AG04449 (cell line): ENCODE measurements at places on chromosomes 1 and 21.

- DNase-seq: no peak
Observed at GRCh38 chr21:41763398-41763931, 3.4 kb downstream of the RIPK4 start.

DNA sequence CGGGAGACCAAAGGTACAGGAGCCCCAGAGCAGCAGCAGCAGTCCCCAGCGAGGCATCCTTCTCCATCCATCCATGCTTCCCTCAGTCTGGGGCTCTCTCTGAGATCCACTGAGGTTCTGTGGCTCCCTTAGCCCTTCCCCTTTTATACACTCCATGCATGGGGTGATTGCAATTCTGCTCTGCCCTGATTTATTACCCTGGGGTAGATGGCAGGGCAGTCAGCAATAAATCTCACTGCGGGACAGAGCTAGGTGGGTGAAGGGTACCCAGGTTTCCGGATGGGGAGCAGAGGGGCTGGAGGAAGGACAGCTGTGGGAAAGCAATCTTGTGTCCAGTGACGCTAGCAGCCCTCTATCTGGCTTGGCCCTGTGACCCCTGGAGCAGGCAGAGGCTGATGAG lies at the start of gene REN:
REN (minus strand) TSS at position 119 of the 400 bp plus-strand sequence; CDS start at position 75, 44 bp downstream.
- no peak for DNase-seq

DNA sequence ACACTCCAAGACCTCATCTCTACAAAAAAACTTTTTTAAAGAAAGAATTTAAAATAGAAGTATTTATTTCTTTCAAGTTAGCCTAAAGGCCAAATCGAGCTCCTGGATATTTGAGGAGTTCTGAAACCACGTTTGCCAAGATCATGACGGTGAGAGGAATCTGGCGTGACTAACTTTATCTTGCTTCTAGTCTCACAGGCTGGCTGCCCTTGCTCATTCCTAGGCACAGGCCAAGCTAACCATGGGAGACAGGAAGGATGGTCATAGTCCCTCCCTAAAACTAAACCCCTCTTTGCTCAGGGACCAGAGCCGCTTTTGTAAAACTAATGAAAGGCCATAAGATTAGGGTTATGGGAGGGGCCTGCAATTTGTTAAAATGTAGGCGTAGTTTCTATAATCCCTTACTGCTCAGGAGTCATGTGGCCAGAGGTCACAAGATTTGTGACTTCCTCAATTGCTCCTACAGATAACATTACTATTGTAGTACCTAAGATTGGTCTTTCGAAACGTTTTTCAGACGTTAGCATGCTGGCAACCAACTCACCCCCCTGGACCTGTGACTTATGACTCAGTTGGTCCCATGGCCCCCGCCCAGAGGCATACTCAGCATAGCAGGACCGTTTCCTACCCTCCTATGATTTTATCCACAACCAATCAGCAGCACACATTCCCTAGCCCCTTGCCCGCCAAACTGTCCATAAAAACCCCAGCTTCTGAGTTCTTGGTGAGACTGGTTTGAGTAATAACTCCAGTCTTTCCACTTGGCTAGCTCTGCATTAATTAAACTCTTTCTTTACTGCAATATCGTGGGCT lies 425.0 kb downstream of the SMYD3 start:
- no peak for DNase-seq

GRCh38 chr1:95146637-95147036 lies 29.5 kb downstream of the TLCD4 start:
- no peak for DNase-seq

DNA sequence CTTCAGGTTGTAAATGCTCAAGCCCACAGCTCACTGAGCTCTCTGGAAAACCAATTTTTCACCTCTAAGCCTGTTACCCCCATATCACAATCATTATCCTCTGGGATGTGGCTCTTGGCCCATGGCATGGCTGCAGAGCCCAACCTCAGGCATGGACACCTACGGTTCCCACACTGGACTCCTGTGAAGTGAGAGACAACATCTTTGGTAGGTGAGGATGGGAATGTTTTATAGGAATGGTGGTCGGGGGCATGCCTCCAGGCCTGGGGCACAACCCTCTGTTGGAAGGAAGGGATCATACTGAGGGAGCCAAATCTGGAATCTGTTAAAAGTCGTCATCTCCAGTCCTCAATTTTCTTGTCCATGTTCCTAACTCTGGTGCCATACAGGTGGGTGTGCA lies 179.1 kb downstream of the FOXD2 start:
- DNase-seq: no peak

GRCh38 chr1:14884614-14885175 lies 268.9 kb upstream of the TMEM51 start:
- no peak for DNase-seq

DNA sequence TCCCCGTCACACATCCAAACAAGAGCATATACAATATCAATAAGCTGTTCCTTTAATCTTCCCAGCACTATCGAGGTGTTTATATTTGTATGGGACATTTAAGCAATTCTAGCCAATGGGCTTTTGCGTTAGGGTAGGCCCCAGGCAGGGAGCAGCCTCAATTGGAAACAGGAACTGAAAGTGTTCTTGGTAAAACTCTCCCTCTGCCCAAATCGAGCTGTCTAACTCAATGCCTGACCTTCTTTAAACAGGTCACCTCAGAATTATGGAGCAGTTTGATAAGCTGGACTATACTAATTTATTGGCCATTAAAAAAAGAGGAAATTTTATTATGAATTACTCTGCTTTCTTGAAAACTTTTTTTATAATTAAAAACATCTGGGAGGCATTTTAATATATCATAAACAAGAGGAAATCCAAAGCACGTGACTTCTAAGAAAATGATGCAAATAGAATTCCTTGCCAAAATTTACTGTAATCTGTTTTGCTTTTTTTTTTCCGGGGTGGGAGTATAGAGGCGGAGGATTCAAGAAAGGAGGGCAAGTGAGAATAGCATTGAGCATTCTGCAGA lies 498.1 kb downstream of the LMO4 start:
- DNase-seq: no peak

- DNase-seq: no peak
Observed at GRCh38 chr1:202056644-202057334, 46.4 kb downstream of the ELF3 start.

DNA sequence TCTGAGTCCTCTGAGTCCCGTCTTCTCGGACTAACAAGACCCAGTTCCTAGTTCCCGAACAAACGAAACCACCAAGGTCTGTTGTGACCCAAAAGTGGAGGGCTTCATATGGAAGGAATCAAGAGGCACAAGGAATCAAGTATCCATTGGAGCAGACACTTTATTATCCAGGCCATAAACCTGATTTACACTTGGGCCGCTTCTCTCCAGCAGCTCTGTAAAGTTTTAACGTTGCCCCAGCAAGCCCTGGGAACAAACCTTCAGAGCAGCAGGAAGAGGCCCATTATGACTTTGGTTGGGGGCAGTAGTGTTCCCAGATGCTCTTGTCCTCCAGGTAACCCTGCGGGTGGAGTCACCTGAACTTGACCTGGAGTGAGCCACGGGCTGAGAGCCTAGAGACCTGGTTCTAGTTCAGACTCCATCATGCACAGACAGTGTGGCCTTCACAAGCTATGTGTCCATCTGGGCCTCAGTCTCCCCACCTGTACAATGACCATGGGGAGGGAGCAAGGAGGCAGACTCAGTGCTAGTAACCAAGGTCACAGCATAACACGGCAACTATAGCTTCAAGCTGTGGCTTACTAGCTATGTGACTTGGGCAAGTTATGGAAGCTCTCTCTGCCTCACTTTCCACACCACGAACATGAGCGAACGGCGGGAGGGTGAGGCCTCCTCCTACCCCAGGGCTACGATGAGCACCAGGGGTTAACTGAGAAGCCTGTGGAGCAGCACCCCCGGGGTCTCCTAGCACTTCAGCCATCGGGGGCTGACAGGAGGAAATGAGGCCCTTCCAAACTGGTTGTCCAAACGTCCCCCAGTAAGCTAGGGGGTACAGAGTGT lies 95.7 kb downstream of the GLIS1 start:
- no peak for DNase-seq

DNA sequence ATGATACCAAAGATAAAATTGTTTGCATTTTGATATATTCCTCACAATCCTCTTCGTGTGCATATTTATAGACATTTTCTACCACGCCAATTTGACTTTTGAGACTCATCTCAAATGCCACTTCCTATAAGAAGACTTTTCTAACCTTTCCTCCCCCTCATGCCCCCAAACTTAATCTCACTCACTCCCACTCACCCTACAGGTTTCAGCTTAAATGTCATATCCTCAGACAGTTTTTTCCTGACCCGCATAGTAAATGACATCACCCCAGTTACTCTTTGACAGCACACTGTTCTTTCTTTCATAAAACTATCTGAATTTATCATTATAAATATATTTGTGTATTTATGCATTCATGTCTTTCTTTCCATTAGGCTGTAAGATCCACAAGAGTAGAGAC lies 29.6 kb upstream of the RGS8 start:
- DNase-seq: no peak

- DNase-seq: no peak
Observed at GRCh38 chr1:29259802-29260441, 23.6 kb downstream of the PTPRU start.

DNA sequence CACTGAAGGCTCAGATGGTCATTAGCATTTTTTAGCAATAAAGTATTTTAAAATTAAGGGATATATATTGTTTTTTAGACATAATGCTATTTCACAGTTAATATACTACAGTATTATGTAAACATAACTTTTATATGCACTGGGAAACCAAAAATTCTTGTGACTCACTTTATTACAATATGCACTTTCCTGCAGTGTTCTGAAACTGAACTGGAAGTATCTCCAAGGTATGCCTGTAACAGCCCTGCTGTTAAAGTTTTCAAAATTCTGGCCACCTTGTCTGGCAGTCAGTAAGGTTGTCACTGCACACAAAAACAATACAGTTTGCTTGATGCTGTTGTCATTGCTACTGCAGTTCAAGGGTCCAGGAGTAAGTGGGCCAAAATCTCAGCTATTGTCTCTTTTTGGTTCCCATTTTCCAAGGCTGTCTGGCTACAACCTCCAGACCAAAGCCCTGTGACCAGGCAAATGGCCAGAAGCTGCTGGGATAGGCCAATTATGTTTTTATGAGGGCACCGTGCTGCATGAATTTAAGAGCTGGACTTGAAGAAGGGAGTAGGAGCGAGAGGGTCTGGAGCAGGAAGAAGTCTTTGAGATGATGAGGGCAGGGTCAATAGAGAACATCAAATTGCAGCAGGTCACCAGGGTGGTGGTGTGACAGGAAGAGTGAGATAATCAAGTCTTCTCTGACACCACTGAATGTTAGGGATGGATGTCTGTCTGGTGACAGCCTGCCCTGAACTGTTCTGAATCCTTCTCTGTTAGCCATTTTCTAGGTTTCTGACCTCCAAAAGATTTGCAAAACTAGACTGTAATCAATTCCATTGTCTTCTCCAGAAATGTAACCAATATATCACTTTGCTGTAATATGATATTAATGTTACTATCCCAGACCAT lies 82.3 kb upstream of the CACHD1 start:
- DNase-seq: no peak

GRCh38 chr1:216140730-216141524 lies 282.3 kb downstream of the USH2A start:
- peak; percentile 10 for DNase-seq

DNA sequence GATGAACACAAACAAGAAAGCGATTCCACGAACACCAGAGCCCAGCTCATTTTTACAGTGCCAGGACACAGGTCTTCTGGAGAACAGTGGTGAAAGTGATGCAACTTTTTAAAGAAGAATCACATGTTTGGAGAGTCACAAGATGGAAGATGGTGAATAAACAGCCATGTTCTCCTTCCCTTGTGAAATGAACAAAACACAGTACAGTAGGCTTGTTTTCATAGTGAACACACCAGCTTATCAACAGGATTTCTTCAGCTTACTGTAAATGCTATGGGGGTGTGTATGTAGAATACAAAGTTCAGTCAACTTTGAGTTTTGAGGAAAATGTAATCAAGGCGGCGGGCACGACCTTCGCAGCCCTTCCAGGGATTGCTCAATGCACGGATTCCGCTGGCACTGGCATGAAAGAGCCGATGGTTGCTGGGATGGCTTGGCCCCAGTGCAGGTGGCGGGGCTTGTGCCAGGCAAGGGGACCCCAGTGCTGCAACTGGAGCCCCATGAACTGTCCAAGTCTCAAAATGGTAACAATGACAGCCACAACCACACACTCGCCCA lies 9.7 kb downstream of the TMPRSS3 start:
- no peak for DNase-seq
